Sciatic nerve (tissue), 2 donors: ENCODE measurements at places on chromosomes 7 and 10. TPM values are rescaled to one million over a fixed set of nuclear protein-coding genes. Genes with fewer than 3 reads are reported as not detected.

Gene PRR15
- total RNA-seq, result not detected

Gene CTAGE6
- total RNA-seq, result 0.76 TPM

Gene HOXA9
- 7.1 TPM for total RNA-seq

DNA sequence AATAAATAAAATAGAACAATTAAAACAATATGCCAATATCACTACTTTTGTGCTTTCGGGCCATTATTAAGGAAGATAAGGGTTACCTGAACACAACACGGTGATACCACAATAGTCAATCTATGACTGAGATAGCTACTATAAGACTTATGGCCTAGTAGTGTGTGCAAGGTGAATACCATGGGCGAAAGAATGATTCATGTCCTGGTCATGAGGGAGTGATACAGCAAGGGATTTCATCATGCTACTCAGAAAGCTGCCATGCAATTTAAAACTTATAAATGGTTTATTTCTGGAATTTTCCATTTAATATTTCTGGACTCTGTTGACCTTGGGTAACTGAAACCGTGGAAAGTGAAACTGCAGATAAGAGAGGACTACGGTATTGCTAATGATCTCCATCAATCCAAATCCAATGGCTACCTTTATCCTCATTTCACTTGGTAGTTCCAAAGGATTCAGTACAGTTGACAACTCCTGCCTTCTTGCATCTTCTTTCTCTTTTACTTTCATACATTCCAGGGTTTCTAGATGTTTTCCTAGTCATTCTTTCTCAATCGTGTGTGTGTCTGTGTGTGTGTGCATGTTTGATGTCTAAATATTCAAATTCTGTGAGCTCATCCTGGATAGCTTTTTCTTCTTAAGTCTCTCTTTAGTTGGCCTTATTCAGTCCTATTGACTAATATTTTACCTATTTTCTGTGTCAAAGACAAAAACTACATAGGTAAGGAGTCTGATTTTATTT, 100.5 kb upstream of the MAGI2 start:
- no peak for DNase-seq

DNA sequence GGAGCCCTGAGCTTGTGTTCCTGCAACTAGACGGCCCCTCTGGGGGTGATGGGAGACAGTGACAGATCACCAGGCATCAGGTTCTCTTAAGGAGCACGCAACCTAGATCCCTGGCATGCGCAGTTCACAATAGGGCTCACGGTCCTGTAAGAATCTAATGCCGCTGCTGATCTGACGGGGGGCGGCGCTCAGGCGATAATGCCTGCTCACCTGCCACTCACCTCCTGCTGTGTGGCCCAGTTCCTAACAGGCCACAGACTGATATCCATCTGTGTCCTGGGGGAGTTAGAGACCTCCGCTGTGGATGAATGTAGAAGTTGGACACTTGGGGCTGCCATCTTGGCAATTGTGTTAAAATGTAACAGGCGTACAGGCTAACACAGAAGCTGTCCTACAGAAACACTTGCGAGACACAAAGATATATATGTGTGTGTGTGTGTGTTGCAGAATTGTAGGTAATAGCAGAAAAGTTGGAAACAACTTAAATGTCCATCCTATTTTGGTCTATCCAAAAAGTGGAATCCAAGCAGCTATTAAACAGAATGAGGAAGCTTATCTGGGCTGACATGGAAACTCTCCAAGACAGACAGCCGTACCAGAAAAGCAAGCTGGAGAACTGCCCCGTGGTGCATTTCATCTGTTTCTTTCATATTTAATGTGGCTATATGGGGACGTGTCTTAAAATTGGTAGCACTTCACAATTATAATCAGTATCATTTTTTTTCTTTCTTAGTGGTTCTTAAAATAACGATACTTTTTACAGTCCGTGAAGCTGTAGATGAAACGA, 82.8 kb downstream of the MKI67 start:
- DNase-seq, result no peak

- no peak for DNase-seq
These were observed 247.3 kb upstream of the PTN start for GRCh38 chr7:137590756-137591305.

DNA sequence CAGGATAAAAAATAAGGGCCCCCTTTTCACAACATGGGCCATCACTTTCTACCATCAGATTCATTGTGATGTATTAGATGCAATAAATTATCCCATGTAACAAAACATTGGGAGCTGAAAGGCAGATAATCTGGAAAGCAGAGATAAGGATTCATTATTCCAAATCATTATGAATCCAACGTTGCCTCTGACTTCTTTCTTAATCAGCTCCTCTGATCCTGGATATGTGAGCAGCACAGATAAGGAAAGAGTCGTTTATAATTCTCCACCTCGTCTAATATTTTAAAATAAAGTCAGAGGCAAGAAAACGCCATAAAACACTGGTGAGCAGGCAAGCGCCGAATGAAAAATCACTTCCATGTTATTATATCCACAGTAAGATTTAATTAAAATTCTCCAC, 13.8 kb upstream of the GATA3 start:
- DNase-seq, result no peak
